ENCODE measurements at places on chromosomes 6 and 20.

GRCh38 chr6:142302421-142303175 is 791 bp downstream of the ADGRG6 start:
- no peak for DNase-seq

DNA sequence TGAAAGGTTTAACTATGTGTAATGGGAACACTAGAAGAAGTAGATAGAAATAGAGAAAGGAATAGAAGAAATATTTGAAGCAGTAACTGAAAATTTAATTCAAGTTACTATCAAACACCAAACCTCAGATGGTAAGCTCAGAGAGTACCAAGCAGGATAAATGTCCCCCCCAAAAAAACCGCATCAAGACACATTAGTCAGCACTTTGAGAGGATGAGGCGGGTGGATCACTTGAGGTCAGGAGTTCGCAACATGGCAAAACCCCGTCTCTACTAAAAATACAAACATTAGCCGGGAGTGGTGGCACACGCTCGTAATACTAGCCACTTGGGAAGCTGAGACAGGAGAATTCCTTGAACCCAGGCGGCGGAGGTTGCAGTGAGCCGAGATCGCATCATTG is 253.1 kb downstream of the C6orf118 start:
- DNase-seq: no peak

GRCh38 chr6:125739364-125739763 is 10.1 kb upstream of the HEY2 start:
- no peak for DNase-seq

- DNase-seq: no peak
Measured at GRCh38 chr6:155578251-155578650, 122.6 kb upstream of the NOX3 start.

GRCh38 chr6:85449388-85449817 is 480 bp upstream of the NT5E start:
- no peak for DNase-seq

- no peak for DNase-seq
Measured at GRCh38 chr6:135181333-135182070, 394 bp downstream of the MYB start.

GRCh38 chr6:163192591-163192990 is 221.9 kb upstream of the QKI start:
- no peak for DNase-seq

- DNase-seq: no peak
Measured at GRCh38 chr6:25002326-25003091, 66.7 kb upstream of the RIPOR2 start.

GRCh38 chr6:110703010-110703905 is 112.0 kb downstream of the CDK19 start:
- no peak for DNase-seq

DNA sequence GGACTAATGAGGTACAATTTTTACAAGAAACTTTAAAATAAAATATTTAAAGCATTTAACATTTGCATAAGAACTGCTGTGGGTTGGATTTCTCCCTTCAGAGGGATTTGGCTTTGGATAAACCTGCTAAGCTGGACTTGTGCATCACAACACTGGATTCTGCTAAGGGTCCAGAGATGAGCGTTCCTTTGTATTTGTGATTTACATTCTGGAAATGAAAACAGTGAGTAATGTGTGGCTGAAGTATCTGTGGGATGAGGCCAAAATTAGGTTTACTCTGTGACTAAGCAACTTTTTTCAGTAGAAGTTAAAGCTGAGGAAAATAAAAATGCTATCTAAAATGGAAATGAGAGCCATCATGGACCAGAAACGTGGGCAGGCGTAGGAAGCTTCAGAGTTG is 494.3 kb downstream of the EPM2A start:
- DNase-seq: no peak

DNA sequence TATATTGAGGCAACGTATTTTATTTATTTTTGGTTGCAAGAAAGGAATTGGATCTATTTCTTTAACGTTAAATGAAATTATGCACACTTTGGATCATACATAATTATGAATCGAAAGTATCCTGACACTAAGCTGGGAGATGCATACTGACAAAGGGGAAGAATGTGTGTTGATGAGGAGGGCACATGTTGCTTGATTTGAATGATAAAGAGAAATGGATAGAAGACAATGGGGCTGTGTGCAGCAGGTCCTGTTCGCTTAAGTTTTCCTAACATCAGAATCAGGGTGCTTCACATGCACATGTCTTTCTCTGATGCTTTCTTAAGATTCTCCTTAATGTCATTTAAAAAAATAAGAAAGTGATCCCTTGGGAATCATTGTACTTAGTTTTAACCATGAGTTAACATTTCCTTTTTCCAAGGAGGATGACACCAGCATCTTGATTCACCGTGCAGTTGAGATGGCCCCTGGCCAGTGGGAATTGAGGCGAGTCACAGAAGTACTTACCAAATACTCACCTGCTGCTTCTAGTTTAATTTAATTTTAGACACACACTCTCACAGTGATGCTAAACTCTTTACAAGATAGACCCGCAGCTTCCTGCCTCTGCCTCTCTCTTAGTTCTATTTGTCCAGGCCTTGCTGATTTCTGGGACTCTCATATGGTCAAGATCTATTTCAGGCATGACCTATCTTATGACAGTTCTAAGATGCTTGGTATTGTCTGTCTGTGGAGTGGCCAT is 116.5 kb downstream of the CLIC5 start:
- no peak for DNase-seq

DNA sequence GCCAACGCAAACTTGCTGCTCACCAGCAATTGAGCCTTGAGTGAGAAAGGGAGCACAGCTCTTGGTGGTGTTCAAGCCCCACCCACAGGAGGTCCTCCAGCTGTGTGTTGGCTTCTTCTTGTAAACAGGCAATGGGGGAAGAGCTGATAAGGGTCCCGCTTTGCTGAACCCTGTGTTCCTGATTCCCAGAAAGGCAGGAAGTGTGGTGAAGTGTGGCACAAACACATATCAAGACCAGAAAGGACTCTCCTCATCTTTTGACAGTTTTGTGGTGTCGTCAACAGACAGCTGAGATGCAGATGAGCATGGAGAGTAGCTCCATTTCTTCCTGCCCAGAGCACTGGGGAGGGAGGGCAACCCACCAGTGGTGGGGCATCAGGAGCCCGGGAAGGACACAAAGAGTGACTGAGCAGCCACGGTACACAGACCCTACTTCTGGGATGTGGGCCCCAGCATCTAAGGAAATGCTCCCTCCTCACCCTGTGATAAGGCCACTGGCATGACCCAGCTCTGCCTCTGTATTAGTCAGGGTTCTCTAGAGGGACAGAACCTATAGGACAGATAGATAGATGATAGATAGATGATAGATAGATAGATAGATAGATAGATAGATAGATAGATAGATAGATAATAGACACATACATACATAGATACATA is 188.9 kb upstream of the TAB2 start:
- no peak for DNase-seq

DNA sequence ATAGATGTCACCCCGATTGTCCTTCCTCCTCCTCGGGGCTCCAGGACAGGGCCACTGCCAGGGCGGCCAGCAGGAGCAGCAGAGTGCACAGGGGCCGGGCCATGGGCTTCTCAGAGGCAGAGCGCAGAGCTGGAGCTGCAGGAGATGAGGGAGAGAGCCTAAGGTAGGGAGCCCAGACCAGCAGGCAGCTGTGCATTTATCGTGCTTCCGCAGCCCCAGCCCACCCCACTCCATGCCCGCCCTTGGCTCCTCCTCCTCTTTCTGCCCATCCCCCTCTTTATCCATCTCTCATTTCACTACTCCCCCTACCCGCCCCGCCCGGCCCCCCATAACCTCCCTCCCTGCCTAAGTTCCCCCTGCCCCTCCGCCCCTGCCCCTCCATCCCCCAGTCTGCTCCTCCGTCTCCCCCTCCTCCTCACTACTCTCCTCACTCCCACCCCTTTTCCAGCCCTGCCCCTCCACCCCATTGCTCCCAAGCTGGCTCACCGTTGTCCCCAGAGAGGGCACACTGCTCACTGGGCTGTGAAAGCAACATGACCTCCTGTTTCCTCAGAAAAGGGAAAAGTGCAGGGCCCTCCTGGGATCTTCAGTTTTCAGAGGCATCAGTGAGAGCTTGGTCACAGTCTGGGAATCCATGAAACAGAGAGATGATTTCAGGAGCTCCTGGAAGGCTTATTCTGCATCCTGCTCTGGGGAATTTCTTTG is 25.5 kb upstream of the CST1 start:
- DNase-seq: no peak

GRCh38 chr6:24720131-24720603 is 1.2 kb upstream of the C6orf62 start:
- DNase-seq: peak; percentile 56

DNA sequence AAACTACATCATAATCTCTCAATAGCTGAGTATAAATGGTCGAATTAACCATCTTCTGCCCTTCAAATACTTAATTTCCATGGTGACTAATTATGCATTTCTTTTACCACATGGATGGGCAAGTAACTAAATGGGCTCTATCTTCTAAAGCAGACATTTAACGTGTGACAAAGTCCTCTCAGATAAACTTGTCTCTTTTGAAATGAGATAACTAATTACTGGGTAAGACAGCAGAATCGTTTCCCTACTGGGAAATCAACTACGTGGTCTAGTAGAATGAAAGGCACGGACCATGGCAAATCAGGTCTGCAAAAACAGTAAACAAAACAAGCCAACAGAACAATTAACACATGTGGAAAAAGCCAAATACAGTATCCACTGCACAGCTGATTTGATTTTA is 137.7 kb downstream of the BACH2 start:
- no peak for DNase-seq

DNA sequence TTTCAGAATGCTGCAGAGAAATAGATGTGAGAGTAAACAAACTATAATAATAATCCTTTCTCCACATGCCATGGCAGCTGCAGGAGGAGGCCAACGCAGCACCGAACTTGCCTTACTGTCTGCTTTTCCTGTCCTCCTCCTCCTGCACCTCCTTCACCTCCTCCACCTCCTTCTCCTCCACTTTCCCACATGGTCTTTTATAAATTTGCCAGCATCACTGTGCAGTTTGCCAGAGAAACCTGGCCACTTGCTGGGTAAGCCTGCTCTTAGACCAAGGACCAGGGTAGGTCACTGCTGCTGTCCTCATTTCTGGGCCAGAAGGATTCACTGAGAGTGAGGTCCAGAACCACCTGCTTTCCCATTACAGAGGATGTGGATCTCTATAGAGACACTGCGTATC is 8.7 kb downstream of the SGK1 start:
- no peak for DNase-seq

GRCh38 chr6:165186041-165186440 is 123.4 kb downstream of the C6orf118 start:
- no peak for DNase-seq

GRCh38 chr6:16316741-16317251 is 78.4 kb downstream of the GMPR start:
- DNase-seq: no peak

DNA sequence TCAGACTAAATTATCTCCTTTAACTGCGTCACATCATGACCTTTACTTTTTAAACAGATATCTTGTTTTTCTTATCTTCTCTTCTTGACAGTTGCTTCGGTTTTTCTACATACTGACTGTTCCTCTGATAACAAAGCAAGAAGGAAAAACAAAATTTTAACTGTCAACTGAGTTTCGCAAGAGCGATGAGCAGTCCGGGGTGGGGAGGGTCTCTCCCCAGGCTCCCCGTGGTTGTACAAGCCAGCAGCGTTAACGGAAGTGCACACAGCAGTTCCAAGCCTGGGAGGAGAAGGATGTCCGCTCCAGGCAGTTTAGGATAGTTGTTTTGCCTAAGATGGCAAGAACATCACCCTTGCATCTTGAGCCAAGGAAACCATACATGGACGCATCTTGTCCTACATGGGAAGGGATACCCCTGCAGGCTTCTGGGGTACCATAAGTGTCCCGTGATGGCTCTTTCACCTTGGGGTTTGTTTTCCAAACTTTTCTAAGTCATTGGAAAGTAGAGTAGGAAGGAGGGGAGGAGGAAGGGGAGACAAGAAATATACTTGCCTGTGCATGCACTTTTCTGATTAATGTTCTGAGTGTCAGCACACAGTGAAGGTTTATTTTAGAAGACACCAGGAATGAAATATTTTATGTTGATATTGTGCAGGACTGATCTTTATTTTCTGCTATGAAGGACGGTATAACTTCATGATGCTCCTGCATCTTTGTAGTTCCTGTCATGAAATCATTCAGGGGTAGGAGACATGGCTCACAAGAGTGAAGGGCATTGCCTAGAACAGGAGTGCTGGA is 20.8 kb downstream of the SLC24A3 start:
- DNase-seq: no peak

DNA sequence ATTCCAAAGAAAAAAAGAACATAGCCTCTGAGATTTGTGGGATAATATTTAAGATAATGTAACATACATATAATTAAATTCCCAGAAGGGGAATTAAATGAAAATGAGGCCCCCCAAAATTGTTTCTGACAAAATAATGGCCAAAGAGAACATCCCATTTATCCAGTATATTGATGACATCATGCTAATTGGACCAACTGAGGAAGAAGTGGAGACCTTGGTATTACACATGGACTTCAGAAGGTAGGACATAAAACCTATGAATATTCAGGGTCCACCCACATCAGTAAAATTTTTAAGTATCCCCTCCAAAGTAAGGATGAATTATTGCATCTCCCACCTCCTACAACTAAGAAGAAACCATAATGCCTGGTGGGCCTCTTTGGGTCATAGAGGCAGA is 15.6 kb upstream of the RBM24 start:
- DNase-seq: no peak

GRCh38 chr20:22402550-22402949 is 181.8 kb downstream of the FOXA2 start:
- DNase-seq: no peak

- no peak for DNase-seq
Measured at GRCh38 chr6:167980911-167981580, 16.4 kb upstream of the KIF25 start.

DNA sequence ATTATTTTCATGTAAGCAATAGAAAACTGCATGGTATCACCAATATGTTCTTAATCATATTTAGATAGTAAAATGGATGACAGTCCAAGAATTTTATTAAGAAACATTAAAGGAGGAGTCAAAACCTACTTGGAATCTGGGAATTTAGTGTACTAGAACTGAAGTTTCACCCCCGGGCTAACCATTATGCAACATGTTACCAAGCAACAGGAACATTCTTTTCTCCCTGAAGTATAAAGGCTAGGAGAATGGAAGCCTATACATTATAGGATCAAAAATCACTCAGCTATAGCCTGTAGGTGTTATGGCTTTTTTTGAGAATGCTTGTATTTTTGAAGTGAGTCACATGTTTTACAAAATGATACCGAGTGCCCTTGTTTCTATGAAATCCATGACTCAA is 538.3 kb downstream of the GRIK2 start:
- no peak for DNase-seq

- DNase-seq: no peak
Measured at GRCh38 chr20:1801929-1802306, 93.3 kb upstream of the SIRPA start.

GRCh38 chr6:137975188-137975940 is 108.3 kb downstream of the TNFAIP3 start:
- no peak for DNase-seq

DNA sequence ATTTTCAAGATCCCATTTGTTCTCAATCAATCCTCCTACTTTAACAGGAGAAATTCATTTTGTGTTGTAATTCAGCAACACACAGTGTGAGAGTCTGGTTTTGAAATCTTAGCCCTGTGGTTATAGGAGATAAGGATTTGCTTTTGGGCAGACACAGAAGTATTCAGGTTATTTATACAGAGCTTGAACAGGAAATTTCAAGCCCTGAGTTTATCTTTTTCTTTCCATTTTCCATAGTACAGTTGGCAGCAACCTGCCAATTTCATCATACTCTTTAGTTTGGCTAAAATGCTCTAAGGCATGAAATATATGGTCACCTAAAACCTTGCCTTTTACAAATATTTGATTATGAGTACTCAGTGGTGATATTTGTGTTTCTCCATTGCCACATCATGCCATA is 41.4 kb downstream of the PKIB start:
- no peak for DNase-seq
